Activated CD4-positive, alpha-beta T cell treated with anti-CD3 and anti-CD28 coated beads for 1 hour (primary cell): ENCODE measurements at places on chromosomes 13 and 19.

- DNase-seq = no peak
These were observed 154.0 kb downstream of the RGCC start for GRCh38 chr13:41611385-41611784.

DNA sequence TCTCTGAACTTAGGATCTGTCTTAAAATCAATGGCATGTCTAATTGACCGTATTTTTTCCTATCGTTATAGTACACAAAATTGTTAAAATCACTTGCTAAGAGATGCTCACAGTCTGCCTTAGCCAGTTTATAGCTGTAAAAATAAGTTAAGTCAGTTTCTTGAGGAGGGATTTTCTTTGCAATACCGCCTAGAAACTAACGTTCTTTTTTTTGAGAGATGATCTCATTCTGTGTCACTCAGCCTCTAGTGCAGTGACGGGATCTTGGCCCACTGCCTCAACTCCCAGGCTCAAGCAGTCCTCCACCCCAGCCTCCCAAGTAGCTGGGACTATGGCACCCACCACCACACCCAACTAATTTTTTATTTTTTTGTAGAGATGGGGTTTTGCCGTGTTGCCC is 4.4 kb downstream of the CKAP2 start:
- no peak for DNase-seq

DNA sequence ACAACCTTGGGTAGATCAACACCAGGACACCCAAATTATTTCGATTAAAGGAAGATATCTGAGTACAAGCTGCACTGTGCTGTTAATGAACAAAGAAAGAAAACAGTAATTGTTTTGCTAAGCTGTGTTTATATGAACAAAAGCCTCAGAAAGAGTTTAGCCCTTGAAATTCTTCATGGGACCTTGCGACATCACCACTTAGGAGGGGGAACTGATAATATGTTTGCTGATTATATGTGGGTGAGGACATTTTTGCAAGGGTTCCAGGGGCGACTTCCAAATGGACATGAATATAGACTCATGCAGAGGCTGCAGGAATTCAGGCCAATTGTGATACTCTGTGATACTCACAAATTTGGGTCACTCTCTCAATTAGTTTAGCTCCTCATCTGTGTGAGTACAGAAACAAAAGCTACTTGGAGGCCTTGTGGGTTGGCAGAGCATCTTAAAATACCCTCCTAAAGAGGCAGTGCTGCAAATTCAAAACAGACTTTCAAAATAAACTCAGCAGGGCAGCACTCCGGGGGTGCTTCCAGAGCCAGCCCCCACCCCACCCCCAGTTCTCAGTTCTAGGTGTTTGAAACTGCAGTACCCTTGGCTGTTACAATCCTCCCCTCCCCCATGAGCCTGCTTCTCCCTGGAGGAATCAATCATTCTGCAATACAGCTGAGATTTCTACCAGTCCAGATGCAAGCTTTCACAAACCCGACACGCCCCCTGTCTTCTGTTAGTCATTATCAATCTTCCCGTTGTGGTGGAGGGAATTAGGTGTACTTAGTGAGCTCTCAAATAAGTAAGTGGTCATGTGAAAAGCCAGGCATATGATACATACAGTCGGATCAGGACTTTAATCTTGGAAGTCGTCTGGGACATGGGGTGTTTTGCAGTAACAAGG is 97.0 kb upstream of the MBNL2 start:
- no peak for DNase-seq

GRCh38 chr13:35722458-35723052 is 246.1 kb upstream of the MAB21L1 start:
- no peak for DNase-seq

DNA sequence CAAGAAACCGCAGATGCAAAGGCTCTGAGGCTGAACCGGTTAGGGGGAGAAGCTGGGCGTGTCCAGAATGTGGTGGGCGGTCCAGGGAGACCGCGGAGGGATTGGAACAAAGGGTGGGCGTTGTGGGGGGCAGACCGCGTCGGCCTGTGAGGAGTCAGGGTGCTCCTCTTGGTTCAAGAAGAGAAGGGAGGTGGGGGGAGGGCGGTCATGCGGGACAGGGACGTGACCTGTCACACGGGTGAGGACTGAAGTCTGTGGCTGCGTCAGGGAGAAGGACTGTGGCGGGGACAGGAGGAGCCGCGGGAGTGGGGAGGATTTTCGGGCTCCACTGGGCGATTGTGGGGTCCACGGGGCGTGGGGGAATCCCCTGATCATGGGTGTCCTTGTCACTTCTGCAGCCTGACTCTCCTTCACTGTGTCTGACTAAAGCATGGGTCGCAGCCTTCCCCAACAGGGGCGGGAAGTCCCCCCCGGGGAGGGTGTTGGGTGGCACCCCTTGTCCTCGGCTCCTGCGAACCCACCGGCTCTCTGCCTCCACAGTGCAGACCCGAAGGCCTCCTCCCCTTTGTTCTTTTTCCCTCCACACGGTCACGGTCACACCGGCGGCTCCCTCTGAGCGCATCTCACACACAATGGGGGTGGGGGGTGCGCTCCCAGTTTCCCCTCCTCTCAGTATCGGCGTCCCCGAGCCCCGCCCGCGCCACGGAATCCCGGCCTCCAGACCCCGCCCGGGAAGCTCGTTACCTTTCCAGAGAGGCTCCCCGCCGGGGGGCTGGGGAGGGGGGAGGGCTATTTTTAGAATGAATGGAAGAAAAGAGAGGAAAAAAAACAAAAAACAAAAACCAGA is 16.4 kb upstream of the KCNN1 start:
- no peak for DNase-seq

GRCh38 chr19:46644720-46645119 is 8.7 kb upstream of the GNG8 start:
- DNase-seq = no peak

DNA sequence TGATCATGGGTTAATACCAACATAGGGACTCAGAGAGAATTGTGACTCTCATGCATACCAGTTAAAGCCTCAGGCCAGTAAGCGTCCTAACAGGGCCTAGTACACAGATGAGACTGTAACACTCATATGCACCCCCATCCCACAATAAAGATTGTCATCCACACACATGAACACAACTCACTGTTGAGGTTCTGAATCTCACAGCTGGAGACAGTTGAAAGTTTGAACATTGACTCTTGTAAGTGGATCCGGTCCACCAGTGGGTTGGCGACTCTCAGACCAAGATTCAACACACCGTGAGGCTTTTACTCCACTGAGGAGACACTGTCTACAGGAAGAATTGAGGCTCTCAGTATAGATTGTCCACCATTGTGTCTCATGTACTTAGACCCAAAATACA is 88.1 kb downstream of the ZNF429 start:
- DNase-seq = no peak

DNA sequence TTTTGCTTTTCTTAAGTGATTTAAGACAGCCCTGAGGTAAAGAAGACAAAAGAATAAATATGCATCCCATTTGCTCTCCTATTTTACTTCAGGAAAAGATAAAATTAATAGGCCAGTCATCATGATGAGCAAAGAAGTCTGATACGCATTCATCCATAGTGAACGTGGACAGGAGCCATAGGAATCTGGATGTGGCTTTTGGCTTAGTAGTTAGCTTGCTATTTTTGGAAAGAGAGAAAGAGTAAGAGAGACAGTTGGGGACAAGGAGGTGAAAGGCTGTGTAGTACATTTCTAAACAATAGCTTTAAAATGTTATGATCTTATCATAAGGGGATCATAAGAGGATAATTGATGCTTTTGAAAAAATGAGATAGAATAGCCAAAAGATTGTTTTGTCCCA is 545.2 kb downstream of the IRS2 start:
- DNase-seq = no peak

GRCh38 chr19:34712395-34713261 is 21.4 kb upstream of the ZNF181 start:
- DNase-seq = peak; percentile 28

- DNase-seq = no peak
These were observed 90.5 kb downstream of the STARD13 start for GRCh38 chr13:33194820-33195692.
